ENCODE measurements at places on chromosomes 5 and 9. TPM values are rescaled to one million over a fixed set of nuclear protein-coding genes. Genes with fewer than 3 reads are reported as not detected.

IRX2 gene
- total RNA-seq, result 47.5 TPM

CDH10 gene
- not detected for total RNA-seq

OLFM1 gene
- total RNA-seq, result 53.4 TPM

LRRC26 gene
- 0.34 TPM for total RNA-seq

SLC6A18 gene
- not detected for total RNA-seq

EMB gene
- total RNA-seq, result 48.4 TPM

RLN2 gene
- total RNA-seq, result 4.7 TPM

FGF1 gene
- total RNA-seq, result 0.11 TPM

NEUROG1 gene
- total RNA-seq, result not detected

TLR4 gene
- 0.17 TPM for total RNA-seq

SPATA31E1 gene
- total RNA-seq, result 0.09 TPM

CEP78 gene
- total RNA-seq, result 40.9 TPM

NUDCD2 gene
- total RNA-seq, result 48.5 TPM

PTAR1 gene
- 84.9 TPM for total RNA-seq

MOCS2 gene
- total RNA-seq, result 15.5 TPM

OTULINL gene
- 7.7 TPM for total RNA-seq

Data from H1 (cell line).